ENCODE measurements at places on chromosomes 11 and 22.
A peak's percentile ranks its signal among the peaks of the same experiment; 100 is the strongest.

DNA sequence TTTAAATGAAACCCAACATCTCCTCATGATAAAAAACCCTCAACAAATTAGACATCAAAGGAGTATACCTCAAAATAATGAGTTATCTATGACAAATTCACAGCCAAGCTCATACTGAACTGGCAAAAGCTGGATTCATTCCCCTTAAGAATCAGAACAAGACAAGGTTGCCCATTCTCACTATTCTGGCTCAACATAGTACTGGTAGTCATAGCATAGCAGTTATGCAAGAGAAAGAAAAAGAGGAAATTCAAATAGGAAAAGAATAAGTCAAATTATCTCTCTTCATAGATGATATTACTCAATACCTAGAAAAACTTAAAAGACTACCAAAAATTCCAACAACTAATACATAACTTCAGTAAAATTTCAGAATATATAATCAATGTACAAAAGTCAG is 29.4 kb upstream of the XKR3 start:
- no peak for DNase-seq

DNA sequence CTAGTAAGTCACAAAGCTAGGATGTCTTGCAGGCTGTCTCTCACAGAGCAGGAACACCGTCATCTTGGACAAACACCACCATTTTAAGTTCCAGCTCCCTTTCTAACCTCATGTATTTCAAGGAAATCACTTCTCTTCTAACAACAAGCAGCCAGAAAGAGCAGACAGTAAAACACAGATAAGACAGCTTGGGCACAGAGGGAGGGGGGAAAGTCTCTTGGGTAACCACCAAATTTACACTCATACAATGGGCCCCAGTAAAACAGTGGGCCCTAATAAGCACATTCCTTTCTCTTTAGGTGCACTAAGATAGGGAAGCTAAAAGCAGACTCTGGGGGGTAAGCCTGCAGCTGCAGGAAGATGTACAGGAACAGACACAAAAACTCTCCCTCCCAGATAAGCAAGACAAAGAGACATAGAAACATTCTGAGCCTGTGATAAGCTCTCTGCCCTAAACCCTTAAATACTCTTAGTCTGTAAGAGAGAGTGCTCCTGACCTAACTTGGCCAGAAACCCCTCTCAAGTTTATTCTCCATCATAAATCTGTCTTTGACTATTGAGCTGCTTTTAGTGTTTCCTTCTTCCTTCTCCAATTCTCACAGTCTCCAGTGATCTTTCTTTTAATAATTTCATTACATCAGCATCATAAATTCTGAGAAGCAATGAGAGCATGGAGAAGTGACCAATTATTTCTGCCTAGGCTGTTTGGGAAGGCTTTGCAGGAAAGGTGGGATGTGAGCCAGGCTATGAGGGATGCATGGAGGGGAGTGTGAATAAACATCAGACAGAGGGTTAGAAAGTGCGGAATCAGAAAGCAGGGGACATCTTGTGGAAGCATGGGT is 7.4 kb downstream of the OR10D3 start:
- DNase-seq: no peak

- DNase-seq: peak; percentile 88
Observed at GRCh38 chr22:49657275-49657973, 170.2 kb downstream of the BRD1 start.

DNA sequence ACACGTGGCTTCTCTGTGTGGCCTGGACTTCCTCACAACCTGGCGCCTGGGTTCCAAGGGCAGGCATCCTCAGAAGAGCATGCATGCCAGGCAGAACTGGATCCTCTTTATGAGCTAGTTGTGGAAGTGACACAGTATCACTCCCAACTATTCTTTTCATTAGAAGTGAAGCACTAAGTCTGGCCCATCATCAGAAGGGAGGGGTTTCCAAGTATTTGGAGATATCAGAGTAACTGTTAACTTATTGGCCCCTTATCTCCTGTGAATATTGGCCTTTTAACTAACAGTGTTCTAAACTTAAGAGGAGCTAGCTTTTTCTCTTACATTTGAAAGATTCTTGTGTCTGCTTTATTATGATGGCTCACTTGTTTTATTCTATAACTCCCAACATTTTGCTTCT is 35.5 kb downstream of the FDX1 start:
- no peak for DNase-seq

DNA sequence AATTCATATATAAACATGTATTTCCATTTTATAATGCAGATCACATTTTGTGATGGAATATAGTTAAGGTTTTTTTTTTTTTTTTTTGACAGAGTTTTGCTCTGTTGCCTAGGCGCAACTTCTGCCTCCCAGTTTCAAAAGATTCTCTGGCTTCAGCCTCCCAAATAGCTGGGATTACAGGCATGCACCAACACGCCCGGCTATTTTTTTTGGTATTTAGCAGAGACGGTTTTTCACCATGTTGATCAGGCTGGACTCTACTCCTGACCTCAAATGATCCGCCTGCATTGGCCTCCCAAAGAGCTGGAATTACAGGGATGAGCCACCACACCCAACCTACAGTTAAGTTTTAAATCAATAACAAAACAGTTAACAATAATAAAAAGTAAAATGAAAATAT is 18.8 kb downstream of the XKR3 start:
- DNase-seq: no peak

DNA sequence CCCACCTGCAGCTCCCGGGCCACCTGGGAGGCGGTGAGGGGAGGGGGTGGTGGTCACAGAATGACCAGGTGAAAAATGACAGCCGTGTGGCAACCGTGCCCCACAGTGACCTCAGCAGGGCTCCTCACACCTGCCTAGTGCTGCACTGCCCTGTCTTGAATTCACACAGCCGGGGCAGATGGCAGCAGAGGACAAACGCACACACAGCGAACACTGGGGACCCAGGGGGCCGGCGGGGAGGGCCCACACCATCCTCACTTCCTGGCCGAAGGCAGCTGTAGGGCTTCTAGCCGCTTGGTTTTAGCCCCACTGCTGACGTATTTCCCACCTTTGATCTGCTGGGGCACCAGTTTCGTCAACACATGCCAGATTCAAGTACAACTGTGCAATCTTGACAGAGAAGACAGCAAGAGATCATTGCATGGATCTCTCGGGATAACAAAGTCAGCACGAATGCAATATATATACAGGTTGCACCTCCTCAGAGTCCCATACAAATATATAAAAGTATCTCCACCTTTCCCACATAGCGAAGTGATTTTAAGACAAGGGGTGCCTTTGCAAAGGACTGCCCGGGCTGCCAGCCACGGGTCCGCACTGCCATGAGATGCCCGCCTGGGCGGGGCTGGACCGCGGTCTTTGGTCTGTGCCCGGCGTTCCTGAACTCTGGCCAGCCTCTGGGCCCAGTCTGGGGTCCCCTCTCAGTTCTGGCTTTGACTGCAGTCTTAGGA is 26.9 kb downstream of the TRMU start:
- DNase-seq: peak; percentile 31

GRCh38 chr11:126997196-126997595 is 3.4 kb downstream of the KIRREL3 start:
- DNase-seq: no peak

DNA sequence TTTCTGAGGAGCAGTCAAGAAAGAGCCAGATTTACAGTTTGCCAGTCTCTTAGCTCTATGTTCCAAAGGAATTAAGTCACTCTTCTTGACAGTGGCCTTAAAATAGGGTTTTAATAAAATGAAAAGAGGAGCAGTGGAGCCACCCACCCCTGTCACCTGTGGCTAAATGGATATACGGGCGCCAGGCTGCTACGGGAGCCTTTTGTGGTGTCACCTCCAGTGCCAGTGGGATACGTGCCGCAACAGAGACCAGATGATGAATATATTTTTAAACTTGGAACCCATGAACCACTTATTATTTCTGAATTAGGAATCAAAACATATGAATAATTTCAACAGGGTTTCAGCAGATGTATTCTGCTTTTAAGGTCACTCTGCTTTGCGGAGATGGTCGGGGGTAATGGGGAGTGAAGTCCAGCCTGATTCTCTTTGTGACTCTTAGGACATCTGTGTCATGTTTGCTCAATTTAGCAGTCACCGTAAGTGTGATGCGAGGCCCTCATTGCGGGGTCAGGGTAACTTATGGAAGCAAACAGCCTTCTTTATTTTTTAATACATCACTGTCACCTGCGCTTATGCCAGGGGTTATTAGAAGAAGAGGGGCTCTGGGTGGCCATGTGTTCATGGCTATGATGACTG is 64.3 kb downstream of the ZBTB16 start:
- DNase-seq: no peak

DNA sequence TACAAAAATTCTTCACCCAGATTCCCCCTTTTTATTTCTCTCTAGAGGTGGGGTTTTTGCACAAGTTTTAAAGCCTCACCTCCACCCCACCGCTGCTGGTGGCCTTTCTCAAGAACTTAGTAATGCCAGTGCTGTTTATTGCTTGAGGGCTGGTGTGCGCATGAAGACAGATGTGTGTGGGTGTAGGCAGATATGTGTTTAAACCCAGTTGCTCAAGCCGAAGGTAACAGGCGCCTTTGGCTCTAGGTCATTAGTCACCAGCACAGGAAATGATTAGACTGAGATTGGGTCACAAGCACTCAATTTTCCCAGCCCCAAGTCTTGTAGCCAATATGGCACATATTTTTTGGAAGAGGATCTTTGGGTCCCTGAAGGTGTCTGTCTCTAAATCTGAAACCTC is 2.7 kb upstream of the CLMP start:
- no peak for DNase-seq

GRCh38 chr22:39314251-39314971 is 5.0 kb downstream of the RPL3 start:
- no peak for DNase-seq

- no peak for DNase-seq
Observed at GRCh38 chr22:50739279-50739691, 1.3 kb downstream of the ACR start.

All from Peyer's patch (tissue), 4 donors.